ENCODE measurements at places on chromosomes 2 and 18.

GRCh38 chr2:60496475-60496874 is 57.0 kb downstream of the BCL11A start:
- DNase-seq = no peak

DNA sequence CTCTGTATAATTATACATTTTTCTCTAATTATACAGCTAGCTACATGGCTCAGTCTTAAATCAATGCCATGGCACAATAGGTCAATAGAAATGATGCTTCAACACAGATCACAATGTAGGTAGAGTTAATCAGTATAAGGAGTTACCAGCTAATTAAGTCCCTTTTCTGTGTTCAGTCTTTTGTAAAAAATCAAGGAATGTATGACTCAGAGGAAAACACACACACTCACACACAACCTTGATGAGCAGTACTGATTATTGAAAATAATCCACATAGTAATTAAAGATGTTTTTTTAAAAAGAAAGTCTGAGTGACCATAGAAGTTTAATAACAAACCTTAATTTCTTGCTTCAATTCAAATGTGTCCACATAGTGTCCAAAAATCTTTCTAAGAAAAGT is 691.3 kb downstream of the LRP1B start:
- DNase-seq = no peak

DNA sequence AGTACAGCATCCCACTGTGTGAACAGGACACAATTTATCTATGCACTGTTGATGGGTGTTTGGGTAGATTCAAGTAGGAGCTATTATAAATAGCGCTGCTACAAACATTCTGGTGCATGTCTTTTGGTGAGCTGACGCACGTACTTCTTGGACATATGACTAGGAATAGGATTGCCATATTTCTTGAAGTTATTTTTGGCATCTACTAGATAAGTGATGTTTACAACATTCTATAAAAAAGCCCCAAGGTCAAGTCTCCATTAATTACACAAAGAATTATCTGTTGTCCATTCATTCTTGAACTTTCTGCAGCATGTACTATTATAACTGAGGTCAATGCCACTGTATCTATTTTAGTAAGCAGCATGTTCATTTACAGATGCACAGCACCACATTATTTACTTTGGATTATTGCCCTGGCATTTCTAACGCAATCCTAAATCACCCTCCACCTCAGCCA is 225.5 kb upstream of the TMEM200C start:
- DNase-seq = no peak

GRCh38 chr2:145939949-145940348 is 1420.0 kb upstream of the ZEB2 start:
- no peak for DNase-seq

GRCh38 chr2:33350632-33351031 is 125.8 kb upstream of the RASGRP3 start:
- DNase-seq = no peak

DNA sequence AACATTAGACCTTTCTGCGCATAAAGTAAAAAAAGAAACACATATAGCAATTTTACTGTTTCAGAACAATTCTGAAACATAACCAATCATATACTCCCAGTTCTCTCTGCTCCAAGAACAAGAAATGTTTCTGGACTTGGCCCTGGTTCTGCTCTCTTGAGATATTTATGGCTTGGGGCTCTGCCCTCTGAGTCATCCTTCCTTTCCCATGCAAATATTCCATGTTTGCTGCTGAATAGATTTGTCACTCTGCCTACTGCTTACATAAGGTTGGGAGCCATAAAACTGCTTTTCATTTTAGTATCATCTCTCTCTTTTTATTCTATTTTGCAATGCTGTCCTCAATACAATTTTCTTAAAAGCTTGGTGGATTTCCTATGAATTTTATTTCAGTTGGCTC is 499.6 kb upstream of the ACVR2A start:
- no peak for DNase-seq

Data from stimulated activated CD8-positive, alpha-beta memory T cell treated with anti-CD3 and anti-CD28 coated beads, Interleukin-4, amount 100 ng/mL, for 1 hour (primary cell).